ENCODE measurements at places on chromosomes 12 and 14.

DNA sequence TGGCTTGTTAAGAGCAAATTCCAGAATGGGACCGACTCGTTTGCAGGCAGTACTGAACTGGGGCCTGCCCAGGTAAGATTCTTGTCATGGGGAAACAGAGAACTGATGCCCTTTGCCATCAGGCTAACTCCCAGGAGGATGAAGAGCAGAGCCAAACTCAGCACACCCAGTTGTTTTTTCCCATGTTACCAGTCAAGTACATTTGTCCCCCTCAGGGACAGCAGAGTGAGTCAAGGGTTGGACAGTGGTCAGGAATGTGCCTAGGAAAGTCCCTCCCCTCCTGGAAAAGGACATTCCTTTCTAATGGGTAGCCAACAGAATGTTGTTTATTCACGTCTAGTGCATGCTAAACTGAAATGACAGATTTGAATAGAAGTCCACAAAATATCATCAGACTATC, 1.6 kb downstream of the ART4 start:
- no peak for DNase-seq

DNA sequence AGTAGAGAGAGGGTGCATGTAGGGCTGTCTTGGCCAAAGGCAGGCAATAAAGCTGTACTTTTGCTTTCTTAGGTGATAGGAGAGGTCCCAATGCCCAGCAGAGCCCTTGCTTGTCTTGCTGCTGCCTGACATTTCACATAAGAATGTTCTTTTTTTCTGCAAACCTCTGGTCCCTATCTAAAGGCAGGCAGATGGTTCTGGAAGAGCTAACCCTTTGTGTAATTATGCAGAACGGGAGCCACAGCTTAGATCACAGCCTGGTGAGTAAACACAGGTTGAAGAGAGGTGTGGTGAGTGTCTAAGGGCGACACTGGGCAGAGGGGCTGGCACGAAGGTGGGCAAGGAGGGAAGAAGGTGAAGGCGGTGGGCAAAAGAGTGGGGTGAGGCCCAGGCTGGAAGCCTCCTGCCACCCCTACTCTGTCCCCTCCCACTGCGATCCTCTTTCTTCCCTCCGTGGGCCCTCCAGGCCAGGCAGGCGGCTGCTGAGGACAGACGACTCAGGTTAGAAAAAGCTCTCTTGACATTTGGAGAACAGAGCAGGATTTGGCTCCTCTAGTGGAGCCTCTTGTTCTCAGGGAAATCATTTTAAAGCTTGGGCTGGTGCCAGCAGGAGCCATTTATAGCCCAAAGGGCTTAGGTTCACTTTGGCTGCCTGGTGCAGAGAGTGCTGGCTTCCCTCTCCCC, 42.8 kb downstream of the PRMT8 start:
- peak; percentile 15 for DNase-seq

DNA sequence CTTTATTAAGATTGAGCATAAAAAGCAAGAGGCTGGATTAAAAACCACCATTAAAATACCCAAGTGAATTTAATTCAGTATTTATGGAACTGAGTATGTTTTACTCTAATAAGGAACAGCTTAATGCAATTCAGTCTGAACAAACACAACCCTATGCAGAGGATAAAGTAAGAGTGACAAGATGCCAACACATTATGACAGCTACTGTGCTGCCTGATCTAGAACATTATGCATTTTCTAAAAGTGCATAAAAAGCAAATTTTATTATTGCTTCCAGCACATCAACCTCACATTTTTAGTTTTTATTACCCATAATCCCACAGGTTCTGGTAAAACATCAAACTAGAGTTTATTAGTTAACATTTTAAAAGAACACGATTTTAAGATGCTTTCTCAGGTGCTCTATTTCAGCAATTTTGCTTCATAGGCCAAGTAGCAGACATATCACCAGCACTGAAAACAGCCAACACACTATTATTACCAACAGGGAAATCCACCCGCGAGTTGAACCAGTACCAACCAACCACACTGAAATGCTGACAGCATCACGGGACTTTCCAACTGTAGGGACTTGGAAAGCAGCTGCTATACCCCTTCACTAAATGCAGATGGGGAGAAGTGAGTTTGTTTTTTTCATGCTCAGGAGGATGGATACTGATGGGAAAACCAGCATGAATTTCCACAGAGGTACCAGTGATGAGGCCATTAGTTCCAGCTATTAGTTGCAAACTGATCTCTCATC, 372.1 kb downstream of the KCNH5 start:
- no peak for DNase-seq

DNA sequence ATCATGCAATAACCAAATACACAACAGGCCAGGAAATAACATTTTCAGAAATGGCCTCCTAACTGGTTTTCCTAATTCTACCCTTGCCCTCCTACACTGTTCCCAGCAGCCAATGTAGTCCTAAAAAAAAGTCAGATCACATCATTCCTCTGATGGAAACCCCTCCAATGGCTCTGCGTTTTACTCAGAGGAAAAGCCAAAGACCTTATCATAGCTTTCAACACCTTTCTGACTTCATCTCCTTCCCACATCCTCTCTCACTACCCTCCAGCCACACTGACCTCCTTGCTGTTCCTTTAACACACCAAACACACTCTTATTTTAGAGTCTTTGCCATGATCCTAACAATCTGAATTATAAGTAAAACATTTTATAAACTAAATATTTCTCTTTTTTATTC, 1.1 kb downstream of the MED6 start:
- no peak for DNase-seq

- no peak for DNase-seq
Measured at GRCh38 chr12:88458327-88458726, 121.9 kb downstream of the KITLG start.

- DNase-seq, result no peak
Measured at GRCh38 chr14:92945959-92946846, 23.3 kb downstream of the CHGA start.

DNA sequence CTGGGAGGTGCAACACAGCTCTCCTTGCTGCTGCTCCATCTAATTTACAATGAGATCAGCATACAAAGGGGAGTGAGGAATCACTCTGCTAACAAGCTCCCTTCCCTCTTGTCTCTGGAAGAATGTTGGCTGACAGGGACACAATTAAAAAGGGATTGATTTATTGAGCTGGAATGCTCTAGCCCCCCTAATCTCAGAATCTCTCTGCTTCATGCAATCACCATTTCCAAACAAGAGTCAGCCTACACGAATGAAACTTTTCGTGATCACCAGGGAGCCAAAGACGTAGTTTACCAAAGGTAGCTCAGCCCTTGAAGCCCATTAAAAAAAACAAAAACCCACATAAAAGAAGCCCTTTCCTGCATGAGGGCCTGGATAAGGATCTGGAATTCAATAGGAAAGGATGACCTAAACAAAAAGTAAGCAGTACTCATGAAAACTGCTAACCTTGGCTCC, 223.8 kb downstream of the C12orf75 start:
- DNase-seq, result no peak

DNA sequence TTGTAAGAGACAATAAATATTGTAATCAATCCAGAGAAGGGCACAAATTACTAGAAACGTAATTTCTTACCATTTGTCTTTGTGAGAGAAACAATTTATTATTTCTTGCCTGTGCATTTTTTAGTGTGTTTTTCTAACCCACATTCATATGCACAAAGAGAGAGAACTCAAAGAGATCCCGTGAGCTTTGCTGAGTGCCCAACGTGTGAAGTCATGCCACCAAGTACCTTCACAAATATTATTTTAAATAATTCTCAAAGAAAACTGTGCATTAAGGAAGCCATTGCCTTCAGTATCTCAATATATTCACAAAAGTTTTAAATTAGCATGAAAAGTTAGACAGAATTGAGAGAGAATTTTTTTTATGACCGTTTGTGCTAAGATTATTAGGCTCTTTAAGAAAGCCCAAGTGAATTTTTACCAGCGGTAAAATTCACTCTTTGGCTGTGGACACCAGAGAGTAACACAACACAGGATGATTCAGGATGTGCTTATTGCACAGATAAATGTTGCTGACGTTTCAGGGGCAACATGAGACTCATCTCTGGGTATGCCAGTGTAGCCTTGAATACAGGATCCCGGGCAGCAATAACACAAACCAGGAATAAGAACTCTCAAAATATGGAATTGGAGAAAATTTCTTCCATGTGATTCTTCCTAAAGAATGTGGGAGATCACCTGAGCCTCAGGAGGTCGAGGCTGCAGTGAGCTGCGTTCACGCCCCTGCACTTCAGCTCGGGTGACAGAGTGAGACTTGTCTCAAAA, 2.9 kb downstream of the ARHGDIB start:
- DNase-seq, result no peak

GRCh38 chr12:78483767-78484315, 380.7 kb upstream of the SYT1 start:
- DNase-seq, result no peak

- DNase-seq, result no peak
Measured at GRCh38 chr14:99177886-99178835, 93.8 kb downstream of the BCL11B start.

GRCh38 chr12:10372559-10372958, 17.3 kb downstream of the KLRK1 start:
- DNase-seq, result no peak

GRCh38 chr12:121241156-121241970, 31.4 kb downstream of the P2RX4 start:
- DNase-seq, result no peak

GRCh38 chr14:22597265-22597664, 835 bp upstream of the ABHD4 start:
- DNase-seq, result no peak

- DNase-seq, result no peak
Measured at GRCh38 chr12:95836630-95837239, 22.0 kb upstream of the SNRPF start.

GRCh38 chr12:27807063-27807703, 27.1 kb upstream of the MANSC4 start:
- no peak for DNase-seq

- DNase-seq, result no peak
Measured at GRCh38 chr12:24709216-24709615, 239.7 kb downstream of the BCAT1 start.

DNA sequence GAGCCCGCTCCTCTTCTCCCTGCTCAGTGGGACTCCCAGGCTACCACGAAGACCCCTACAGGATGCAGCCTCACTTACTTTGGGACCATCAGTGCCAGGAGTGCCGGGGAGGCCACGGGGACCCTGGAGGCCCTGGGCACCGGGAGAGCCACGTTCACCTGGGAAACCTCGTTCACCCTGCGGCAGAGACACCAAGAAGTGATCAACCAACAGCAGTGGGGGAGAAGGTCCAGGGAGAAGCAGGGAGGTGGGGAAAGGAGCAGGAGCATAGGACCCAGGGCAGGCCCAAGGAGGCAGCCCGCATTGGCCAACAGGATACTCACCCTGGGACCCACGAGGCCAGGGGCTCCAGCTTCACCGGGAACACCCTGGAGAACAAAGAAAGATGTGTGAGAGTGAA, 19.4 kb downstream of the TMEM106C start:
- DNase-seq, result no peak

- DNase-seq, result no peak
Measured at GRCh38 chr14:51871846-51872245, 11.4 kb downstream of the GNG2 start.

- no peak for DNase-seq
Measured at GRCh38 chr12:116891019-116891418, 9.8 kb upstream of the HRK start.

- DNase-seq, result peak; percentile 35
Measured at GRCh38 chr14:39431416-39432178, 636 bp downstream of the FBXO33 start.

GRCh38 chr12:131603106-131603938, 107.6 kb upstream of the SFSWAP start:
- DNase-seq, result no peak

GRCh38 chr12:5624486-5625272, 192.8 kb downstream of the NTF3 start:
- no peak for DNase-seq

DNA sequence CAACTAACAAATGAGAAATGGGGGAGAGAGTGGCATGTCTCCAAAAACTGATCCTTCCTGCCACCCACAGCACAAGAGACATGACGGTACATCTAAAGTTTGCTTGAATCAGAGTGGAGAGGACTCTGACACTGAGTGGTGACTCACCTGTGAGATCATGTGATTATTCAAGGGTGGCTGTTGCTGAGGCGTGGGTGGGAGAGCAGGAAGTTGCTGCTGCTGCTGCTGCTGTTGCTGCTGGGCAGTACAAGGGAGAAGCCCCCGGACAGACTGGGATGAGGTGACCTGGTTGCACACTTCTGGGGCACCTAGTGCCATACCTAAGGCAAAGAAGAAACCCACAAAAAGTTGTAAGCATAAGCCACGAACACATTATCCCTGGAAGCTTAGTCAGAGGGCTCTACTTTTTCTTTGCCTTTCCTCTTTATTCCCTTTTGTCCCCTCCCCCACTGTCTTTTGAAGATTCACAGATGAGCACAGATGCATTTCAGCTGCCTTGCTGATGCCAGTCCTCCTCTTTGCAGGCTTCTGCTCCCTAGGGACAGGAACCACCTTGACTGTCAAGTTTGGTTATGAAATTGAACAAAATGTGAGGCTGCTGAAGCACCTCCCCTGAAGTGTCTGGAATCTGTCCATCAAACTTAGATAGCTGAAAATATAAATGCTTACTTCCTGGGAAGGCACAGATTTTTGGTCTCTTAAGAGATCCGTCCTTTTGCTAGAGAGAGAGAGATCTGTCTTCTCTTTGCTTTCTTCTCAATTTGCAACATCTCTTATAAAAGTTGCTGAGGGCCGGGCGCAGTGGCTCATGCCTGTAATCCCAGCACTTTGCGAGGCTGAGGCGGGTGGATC, 29.4 kb upstream of the STAC3 start:
- DNase-seq, result no peak

GRCh38 chr12:91009319-91009950, 4.7 kb upstream of the EPYC start:
- DNase-seq, result no peak

- no peak for DNase-seq
Measured at GRCh38 chr12:51065530-51065929, 17.4 kb downstream of the LETMD1 start.

- no peak for DNase-seq
Measured at GRCh38 chr12:114506651-114507050, 100.7 kb upstream of the TBX5 start.

DNA sequence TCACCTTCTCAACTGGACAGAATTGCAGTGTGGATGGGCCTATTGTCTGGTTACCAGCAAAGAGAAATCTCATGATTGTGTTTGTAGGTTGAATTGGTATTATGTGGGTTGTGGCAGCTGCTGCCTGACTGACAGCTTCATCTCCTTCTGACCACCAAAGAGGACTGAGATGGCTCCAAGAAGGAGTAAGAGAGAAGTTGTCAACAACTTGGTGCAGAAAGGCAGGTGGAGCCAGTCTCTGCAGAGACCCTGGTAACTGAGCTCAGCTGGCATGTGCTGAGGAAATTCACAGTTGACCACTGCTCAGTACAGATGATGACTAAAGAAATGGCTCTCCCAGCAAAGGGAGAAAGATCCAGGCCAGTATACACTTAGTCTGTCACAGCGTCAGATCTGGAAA, 240.0 kb upstream of the AMIGO2 start:
- no peak for DNase-seq

GRCh38 chr14:80419345-80419744, 208.0 kb upstream of the DIO2 start:
- DNase-seq, result no peak

- DNase-seq, result no peak
Measured at GRCh38 chr14:105283899-105284298, 16.9 kb downstream of the BRF1 start.

- DNase-seq, result no peak
Measured at GRCh38 chr14:68968721-68969120, 10.4 kb downstream of the ACTN1 start.

GRCh38 chr12:120951-121350, 54.4 kb downstream of the IQSEC3 start:
- no peak for DNase-seq
